NCI-H2107 (cell line): ENCODE measurements at places on chromosomes 13 and 19.

DNA sequence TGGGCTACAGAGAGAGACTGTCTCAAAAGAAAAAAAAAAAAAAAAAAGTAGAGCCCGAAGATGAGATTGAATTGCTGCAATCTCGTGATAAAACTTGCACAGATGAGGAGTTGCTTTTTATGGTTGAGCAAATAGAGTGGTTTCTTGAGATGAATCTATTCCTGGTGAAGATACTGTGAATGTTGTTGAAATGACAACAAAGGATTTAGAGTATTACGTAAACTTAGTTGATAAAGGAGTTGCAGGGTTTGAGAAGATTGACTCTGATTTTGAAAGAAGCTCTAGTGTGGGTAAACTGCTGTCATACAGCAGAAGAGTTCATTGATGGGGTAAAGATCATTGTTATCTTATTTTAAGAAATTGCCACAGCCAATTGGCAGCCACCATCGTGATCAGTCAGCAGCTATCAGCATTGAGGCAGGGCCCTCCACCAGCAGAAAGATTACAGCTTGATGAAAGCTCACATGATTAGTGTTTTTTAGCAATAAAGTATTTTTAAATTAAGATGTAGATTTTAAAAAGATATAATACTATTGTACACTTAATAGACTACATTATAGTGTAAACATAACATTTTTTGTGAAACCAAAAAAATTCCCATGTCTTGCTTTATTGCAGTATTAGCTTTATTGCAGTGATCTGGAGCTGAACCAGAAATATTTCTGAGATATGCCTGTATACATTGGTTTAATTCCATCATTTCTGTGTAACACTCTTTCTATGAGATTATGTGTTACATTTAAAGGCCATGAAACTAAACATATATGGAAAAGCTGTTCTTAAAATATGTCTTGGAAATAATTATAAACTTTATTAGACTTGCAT, 43.1 kb downstream of the ZMYM2 start:
- DNase-seq = no peak

GRCh38 chr13:33497146-33497845, 211.7 kb upstream of the STARD13 start:
- DNase-seq = no peak

DNA sequence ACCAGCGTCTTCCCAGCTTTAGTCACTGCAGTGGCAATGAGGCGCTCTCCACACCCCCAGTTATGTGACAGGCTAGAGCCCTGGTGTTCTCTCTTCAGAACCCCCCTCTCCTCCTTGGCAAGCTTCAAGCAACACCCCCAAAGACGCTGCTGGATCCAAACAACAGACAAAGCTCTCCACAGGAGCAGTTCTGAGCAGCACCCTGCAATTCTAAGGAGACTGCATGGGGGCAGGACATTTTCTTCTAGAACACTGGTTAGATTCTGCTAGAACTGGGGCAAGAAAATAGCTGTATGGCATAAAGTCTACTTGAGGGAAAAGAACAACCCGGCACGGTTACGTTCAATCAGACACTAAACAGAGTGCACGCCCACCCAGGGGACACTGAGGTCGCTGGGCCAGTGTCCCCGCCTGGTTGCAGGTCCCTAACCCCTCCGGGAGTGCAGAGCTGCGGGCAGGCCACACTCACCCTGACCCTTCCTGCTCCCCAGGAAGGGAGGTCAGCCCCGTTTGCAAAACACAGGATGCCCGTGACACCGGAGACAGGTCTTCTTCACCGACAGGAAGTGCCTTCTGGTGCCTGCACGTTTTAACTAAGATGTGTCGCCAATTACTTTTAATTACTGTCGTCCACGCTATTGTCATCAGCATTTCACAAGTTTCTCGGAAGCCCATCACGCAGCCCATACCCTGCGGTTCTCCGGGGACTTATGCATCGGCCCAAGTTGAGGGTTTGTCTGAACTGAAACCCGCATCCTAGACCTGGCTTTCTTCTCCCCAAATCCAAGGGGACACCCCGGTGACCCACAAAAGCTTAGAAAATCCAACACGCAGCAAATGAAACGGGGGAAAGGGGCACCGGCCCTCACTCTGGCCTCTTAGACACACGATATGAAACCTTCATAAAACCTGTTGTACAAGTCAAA, 943 bp downstream of the GJB6 start:
- DNase-seq = no peak

DNA sequence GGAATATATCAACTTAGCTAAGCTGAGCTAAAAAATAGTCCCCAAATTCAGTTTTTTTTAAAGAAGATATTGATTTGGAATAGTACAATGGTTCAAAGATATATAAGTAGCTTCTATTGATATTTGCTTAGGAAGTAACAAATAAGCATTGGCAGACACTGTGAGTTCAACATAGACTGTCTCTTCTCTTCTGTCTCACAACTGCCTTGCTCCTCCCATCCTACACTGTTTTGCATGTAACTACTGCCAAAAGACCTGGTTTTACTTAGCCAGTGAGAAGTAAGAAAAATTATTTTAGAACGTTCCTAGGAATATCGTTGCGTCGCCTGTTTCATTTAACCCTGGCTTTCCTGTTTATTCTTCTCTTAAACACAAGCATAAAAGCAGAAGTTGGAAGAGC, 859.0 kb upstream of the SPRY2 start:
- no peak for DNase-seq

DNA sequence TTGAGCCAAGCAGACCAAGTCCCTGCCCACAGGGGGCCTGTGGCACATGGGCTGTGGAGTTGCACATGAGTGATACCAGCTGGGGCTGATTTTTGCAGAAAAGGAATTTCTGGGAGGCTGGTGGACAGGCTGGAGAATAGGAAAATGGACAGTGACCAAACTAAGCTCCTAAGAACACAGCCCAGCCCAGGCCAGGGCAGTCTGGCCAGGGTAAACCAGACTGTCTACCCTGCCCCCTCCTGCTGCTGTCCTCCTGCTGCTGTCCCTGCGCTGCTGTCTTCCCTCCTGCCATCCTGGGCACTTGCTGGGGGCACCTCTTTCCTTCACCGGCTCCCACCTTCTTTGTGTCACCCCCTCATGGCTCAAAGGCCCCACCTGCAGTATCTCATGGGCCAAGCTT, 219.2 kb downstream of the ZIC5 start:
- DNase-seq = no peak

GRCh38 chr13:112996671-112997091, 27.7 kb downstream of the MCF2L start:
- DNase-seq = no peak

DNA sequence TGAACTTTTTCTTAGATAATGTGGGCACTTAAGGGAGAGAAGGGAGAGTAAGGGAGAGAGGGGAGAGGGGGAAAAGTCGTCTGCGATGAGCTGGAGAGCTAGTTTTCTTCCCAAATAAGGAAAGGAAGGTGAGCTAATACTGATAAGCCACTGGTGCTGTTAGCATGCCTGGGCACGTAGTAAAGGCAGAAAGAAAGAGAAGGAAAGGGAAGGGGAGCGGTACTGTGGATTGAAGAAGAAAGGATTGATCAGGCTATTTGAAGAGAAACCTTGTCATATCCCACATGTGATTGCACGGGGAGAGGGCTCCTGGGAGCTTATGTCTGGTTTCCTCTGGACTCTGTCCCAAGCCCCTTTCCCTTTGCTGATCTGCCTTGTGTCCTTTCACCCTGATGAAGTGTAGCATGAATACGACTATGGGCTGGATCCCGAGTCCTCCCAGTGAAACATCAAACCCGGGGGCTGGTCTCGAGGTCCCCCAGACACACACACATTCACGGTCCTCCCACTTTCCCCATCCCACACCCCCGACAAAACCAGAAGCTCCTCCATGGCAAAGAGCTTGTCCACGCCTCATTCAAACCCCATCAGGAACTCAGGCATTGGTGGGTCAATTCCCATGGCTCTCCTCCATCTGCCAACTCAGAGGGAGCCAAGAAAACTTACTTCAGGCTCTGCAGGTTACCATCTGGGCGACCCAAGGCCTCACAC, 30.6 kb downstream of the NLRP13 start:
- no peak for DNase-seq

- no peak for DNase-seq
Observed at GRCh38 chr13:44903574-44903985, 85.7 kb downstream of the NUFIP1 start.

DNA sequence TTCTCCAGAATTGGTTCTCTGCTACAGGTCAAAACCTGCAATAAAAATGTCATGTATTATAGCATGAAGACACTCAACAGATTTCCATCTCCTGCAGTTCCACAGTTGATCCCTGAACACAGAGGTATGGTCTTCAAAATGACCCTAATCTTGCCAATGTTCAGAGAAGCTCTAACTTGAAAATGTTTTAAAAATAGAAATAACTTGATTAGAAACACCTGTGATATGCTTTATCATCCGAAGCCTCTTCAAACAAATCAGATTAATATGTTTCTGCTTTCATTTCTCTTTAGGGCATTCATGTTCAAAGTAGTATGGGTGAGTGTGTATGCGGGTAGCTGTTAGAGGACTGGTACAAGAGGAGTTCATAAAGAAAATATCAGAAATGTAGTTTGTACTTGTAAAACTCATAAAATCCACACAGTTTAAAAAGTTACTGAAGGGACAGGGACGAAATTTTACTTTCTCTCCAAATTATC, 60.4 kb downstream of the KCNRG start:
- no peak for DNase-seq

GRCh38 chr19:58355908-58356765, 2.8 kb upstream of the A1BG start:
- no peak for DNase-seq

- no peak for DNase-seq
Observed at GRCh38 chr19:43545981-43546380, 13.0 kb downstream of the ZNF575 start.

- DNase-seq = no peak
Observed at GRCh38 chr13:62837895-62838294, 1422.2 kb upstream of the PCDH20 start.

DNA sequence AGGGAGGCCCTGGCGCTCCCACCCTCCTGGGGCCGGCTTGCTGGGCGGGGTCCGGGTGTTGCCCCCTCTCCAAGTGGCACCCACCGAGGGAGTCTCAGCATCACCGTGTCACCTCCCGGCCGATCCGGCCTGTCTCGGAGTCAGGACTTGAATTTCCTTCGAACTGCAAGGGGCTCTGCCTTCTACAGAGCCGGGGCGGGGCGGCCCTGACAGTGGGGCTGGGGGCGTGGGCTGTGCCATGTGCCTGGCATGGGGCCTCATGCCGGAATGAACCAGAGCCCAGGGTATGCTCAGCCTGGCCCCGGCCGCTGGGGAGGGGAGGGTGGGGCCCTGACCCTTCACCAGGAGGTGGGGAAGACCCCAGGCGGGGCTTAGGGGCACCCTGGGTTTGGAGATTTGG, 47.0 kb upstream of the TCF3 start:
- DNase-seq = no peak

GRCh38 chr19:17555929-17556813, 722 bp downstream of the COLGALT1 start:
- no peak for DNase-seq

- DNase-seq = no peak
Observed at GRCh38 chr19:38079926-38080380, 144.1 kb downstream of the DPF1 start.

- DNase-seq = no peak
Observed at GRCh38 chr13:26784704-26785639, 24.4 kb upstream of the GPR12 start.

- DNase-seq = no peak
Observed at GRCh38 chr19:1651568-1652291, 685 bp downstream of the TCF3 start.

- no peak for DNase-seq
Observed at GRCh38 chr13:49225223-49226042, 5.3 kb downstream of the MLNR start.

GRCh38 chr19:5957170-5957569, 20.8 kb downstream of the RANBP3 start:
- no peak for DNase-seq

GRCh38 chr13:109569958-109570711, 216.2 kb downstream of the IRS2 start:
- no peak for DNase-seq

DNA sequence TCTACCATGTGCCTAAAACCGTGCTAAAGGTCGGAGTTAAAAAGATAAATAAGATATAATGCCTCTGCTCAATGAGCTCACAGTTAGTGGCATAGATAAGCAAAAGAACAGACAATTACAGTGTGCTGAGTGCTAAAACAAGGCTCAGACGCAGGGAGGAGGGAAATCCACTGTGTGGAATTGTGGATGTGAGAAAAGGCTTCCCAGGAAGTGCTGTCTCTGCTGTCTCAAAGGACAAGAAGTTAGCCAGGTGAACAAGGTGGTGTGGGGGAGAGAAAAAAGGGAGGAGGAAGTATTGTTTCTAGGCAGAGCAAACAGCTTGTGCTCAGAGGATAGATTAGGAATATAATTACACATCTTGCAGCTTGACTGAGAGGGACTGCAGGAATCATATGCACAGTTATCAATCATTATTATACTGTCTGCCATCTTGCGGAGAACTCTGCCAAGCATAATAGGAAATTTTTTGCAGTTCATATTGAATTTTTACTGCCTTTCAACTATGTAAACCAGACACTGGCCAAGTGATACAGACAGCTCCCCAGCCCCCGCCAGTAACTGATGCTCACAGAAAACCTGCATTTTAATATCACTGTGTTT, 9.3 kb downstream of the C13orf42 start:
- DNase-seq = no peak

GRCh38 chr13:34944751-34945150, 2.7 kb downstream of the NBEA start:
- no peak for DNase-seq

DNA sequence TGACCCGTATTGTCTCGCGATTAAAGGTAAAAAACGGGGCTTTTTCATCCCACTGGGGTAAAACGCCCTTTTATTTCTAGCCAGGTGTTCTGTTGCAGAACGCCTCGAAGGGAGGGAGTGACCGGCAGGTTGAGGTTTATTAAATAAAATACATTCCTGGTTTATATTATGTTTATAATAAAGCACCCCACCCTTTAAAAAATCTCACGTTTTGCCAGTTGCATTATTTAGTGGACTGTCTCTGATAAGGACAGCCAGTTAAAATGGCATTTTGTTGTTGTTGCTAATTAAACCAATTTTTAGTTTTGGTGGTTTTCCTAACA, 25.1 kb upstream of the ZNF850 start:
- no peak for DNase-seq

GRCh38 chr19:37991841-37992248, 84.8 kb downstream of the SIPA1L3 start:
- no peak for DNase-seq

- DNase-seq = no peak
Observed at GRCh38 chr19:1811942-1812425, at the start of gene ATP8B3. Gene ATP8B3 (minus strand): TSS chr19:1812276. CDS start chr19:1811736, 540 bp downstream.

DNA sequence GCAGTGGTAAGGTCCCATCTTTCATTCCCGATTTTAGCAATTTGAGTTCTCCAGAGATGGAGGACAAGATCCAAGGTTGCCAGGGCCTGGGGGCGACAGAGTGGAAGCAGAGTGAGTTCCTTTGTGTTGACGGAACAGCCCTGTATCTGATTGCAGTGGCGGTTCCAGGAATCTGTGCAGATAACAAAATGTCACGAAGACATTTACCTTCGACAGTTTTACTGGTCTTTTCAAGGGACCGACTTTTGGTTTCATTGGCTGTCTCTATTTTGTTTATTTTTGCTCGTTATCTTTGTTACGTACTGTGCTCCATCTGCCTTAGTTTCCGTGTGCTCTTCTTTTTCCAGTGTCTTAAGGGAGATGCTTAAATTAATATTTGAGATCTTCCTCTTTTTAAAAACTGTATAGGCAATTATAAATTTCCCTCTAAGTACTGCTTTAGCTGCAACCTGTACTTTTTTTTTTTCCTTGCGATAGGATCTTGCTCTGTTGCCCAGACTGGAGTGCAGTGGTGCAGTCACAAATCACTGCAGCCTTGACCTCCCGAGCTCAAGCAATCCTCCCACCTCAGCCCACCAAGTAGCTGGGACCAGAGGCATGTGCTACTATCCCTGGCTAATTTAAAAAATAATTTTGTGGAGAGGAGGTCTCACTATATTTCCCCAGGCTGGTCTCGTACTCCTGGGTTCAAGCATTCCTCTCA, 23.2 kb downstream of the KDM4B start:
- no peak for DNase-seq
